AG04449 (cell line): ENCODE measurements at places on chromosomes 5 and 9.

- no peak for DNase-seq
Measured at GRCh38 chr5:9820691-9821449, 190.7 kb upstream of the TAS2R1 start.

GRCh38 chr5:139649082-139649991 lies 1.2 kb downstream of the CXXC5 start:
- no peak for DNase-seq

GRCh38 chr5:58934629-58935097 lies 351.8 kb downstream of the RAB3C start:
- DNase-seq = no peak

DNA sequence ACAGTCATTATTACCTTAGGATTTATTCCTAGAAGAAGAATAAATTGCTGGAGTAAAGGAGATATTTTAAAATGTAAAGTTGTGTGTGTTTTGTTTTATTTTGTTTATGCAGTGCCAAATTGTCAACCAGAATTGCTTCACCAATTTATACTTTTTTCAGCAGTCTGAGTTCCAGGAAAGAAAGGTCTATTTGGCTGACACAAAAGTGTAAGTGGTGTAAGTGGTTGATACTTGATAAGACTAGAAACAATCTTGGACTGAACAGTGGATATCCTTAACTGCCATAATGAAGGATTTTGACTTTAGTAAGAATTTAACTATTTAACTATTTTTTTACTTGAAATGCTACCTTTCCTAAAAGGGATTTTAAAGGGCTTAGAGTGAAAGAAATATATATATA lies 37.7 kb downstream of the TYRP1 start:
- no peak for DNase-seq

DNA sequence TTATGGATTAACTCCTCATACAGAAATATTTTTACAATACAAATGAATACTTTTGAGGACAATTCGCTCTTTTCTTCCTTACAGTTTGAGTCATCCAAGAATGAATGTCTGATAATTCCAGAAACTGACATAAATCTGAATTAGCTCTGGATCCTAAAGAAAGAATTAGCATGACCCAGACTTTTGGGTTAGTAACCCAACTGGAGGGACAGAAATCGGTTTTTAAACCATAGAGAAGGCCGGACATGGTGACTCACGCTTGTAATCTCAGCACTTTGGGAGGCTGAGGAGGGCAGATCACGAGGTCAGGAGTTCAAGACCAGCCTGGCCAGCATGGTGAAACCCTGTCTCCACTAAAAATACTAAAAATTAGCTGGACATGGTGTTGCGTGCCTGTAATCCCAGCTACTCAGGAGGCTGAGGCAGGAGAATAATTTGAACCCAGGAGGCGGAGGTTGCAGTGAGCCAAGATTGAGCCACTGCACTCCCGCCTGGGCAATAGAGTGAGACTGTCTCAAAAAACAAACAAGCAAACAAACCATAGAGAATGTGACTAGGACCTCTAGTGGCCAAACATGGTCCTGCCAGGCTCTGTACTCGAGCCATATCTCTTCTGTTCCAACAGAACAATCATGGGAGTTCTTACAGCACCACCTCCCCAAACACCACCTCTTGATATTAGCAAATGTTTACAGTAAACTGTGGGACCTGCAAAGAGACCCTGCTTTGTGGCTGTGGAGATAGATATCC lies 44.8 kb downstream of the LURAP1L start:
- DNase-seq = no peak

GRCh38 chr9:13491138-13491492 lies 211.6 kb upstream of the MPDZ start:
- no peak for DNase-seq

DNA sequence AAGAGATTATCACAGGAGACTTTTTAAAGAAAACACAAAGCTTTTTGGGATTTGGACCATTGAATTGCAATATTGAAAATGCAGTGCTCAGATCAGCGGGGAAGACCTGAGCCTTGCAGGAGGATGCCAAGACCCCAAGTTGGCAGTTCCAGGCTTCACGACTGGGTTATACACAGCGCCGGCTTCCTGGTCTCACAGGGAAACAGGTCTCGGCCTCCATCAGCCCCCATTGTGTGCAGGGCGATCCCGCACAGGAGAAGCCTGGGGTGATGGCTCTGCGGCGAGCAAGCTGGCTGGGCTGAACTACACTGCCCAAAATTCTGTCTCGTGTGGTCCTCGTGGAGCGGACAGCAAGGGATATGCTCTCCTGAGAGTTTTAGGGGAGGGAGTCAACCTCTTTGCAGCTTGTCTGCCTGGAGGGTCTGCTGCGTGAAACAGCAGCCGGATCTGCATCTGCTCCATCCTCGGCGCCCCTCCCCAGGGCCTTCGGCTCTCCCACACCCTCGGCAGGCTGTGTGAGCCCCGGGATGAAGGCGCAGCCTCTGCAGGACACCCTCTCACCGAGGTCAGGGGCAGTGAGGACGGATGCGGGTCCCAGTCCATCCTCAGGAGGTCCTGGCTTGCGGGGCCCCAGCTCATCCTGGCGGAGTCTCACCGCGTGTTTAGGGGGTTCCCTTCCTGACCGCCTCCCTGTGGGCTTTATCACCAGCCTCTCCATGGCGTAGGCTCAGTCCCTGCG lies 60.6 kb downstream of the NSUN2 start:
- DNase-seq = no peak
